ENCODE measurements at places on chromosomes 6 and 20. TPM values are rescaled to one million over a fixed set of nuclear protein-coding genes. Genes with fewer than 3 reads are reported as not detected.

DNA sequence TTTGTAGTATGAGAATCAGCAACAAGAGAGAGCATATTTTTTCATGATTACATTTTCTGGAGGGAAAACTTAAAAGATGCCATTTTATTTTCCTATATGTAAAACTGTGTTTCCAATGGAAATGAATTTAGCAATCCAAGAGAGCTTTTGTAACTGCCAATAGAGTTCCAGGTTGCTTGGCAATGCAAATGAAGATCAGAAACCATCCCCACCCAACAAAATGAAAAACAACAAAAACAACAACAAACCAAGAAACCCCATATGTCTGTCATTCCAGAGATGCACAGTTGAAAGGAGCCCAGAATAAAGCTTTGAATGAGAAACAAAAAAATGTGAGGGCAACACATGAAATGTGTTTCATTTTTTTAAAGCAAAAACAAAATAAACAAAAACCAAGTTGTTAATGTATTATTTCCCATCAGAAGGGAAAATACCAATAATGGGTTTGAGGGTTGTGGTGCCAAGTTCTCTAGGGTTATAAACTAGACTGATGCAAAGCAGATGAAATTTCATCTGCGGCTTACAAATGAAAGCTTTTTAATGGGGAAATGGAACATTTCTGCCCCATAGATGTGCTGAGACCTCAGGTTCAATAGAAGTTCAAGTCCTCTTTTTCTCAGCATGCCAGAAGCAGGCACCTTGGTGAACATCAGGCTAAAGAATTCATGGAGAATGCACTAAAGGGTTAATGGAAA is 121.5 kb upstream of the MCHR2 start:
- no peak for DNase-seq

- DNase-seq: no peak
Measured at GRCh38 chr6:54111341-54112045, at the start of gene MLIP. MLIP (plus strand) TSS chr6:54111443; CDS start chr6:54111480, 37 bp downstream.

GRCh38 chr6:93105017-93105416 is 314.3 kb downstream of the EPHA7 start:
- DNase-seq: no peak

DNA sequence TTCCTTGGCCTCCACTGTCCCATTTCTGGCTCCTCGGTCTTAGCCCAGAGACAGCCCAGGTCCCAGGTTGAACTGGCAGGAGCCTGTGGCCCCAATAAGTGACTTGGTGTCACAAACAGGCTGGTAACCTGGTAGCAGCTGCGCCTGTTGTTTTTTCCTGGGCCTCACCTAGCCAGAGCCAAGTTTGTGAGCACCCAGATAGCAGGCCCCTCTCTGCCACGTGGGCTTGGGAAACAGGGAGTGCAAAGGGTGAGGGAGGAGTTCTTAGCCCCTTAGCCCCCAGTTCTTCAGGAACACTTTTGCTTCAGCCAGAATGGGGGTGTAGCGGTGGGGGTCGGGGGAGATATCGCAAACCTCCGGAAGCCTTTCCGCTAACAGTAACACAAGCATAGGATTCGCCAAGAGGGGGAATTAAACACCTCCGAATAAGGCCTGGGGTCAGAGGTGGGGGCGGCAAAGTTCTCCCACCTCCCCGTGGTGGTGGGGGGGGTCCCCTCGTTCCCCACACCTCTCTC is 760 bp downstream of the C6orf132 start:
- no peak for DNase-seq

DNA sequence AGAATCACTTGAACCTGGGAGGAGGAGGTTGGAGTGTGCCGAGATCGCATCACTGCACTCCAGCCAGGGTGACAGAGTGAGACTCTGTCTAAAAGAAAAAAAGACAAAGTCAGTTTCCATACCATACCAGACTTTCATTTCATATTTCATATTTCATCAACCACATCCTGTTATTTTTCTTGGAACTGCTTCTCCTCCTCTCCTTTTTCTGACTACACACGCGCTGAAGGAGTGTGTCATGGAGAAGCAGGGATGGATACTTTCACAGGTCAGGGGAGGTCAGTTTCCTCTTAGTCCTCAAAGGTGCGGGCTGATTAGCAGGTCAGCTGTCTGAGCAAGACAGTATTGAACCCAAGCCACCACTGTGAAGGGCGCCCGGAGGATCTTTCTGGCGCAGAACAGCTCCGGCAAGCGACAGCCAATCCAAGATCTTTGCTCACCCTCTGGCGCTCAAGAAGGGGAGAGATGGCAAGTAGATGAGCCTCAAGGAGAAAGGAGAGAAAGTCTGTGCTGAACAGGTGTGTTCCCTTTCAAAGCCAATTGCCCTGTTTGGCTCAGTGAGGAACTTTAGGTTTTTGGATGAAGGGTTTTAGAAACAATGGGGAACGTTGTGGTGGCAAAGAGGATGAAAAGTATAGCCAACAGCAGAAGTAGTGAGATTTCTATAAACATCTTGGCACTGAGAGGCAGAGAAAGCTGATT is 18.9 kb upstream of the SYNJ2 start:
- DNase-seq: no peak

DNA sequence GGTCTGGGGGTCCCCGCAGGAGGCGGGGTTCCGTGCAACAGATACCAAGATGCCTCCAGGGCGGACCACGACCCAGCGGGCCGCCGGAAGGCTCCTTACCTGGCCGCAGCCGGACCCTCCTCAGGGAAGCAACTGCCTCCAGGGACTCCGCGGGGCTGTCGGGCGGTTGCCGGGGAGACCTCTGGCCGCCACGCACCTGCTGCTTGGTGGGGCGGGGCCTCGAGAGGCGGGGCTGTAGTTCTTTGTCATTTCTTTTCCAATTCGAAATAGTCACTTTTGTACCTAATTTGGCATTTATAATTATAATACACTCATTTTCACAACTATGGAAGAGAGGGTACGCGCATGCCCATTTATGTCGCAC is 647 bp downstream of the AK9 start:
- no peak for DNase-seq

DNA sequence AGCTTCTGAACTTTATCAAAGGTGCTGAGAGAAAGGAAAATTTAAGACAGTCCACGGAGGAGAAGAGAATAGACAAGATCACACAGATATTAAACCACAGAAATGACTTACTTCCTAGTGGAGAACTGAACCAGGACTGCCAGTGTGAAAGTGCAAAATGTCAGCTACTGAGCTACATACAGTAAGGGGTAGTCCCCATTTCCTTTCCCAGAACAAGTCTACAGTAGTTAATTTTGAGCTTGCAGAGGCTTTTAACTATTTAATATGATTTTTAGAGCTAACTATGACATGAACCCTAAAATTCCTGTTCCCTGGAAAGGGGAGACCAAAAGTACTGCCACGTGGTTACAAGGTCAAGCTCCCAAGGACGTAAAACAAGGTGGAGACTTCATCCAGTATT is 45.1 kb downstream of the CEP85L start:
- no peak for DNase-seq

EDN1 gene
- total RNA-seq: 7.1 TPM

ADGB gene
- total RNA-seq: not detected

CRISP2 gene
- total RNA-seq: not detected

Data from vagina (tissue), 2 donors.